NCI-H2081 treated with DMSO at 0.1 percent for 48 hours (cell line): ENCODE measurements at places on chromosomes 4 and X.

DNA sequence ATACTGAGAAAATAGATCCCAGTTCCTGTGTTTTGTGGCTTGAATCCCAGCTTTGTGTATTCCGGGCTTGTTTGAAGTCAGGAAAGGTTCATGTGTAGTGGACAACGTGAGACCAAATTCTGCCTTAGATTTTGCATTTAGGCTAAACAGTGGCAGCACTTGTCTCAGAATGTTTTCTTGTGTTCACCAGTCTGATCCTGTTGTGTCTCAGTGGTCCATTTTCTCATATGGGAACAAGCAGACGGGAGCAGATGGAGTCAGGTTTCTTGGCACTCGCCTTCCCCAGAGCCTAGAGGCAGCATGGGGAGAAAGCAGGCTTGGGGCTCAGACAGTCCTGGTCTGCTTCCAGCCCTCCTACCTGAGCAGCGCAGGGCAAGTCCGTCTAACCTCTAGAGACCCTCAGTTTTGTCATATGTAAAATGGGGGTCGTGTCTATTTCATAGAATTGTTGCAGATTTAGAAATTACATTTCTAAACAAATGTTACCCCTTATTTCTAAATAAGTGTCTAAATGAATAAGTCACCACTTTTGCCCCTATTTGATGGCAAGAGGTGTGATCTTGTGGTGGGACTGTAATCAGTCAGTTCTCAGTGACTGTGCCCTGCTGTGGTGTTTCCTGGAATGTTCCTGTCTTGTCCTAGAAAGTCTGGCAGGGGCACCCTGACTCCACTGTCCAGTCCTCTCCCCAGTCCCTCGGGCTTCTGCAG, 28.3 kb upstream of the MSANTD1 start:
- DNase-seq, result no peak

GRCh38 chr4:118014831-118015230, 19.5 kb upstream of the NDST3 start:
- DNase-seq, result no peak

GRCh38 chr4:158964728-158965124, 138.2 kb upstream of the RAPGEF2 start:
- DNase-seq, result no peak

DNA sequence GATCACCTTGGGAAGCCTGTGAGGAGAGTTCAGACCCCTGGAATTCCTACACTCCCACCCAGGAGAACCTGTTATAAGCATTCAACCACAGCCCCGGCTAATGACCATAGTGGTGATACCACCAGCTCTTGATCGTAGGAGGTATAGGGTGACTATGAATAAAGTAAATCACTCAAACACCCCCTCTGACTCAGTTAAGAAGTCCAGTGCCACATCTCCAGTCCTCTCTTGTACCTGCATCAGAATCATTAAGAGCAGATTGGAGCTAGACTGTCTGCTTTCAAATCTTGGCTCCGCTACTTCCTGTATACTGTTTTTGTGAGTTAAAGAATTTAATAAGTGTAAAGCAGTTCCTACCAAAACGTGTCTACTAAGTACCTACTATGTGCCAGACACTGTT, 565.1 kb upstream of the DIPK2B start:
- DNase-seq, result no peak

GRCh38 chrX:101191217-101191750, 28.3 kb upstream of the DRP2 start:
- DNase-seq, result no peak

DNA sequence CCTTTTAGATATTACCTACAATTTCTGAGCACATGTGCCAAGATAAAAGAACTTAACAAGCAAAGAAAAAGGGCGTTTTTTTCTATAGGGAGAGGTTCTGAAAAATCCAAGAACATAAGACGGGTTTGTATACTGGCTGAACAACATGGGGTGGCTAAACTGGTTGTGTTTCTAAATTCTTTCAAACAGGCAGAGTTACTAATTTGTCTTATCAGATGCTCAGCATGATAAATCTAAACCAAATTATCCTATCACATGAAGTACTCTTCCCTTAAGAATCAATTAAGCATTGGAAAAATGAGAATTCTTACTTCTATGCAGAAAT, 45.4 kb upstream of the PGM2 start:
- DNase-seq, result no peak

DNA sequence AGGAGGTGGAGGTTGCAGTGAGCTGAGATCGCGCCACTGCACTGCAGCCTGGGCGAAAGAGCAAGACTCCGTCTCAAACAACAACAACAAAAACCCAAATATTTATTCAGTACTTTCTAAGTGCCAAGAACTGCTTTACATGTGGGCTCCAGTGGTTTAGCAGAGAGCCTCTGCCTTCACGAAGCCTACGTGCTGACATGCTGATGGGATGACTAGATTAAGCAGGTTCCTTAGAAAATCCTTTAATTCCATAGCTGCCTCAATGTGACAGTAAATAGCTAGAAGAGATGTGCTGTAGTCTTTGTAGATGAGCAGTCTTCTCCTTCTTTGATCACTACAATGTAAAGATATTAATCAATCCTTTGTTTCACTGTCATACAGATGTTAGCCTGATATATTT, 49.6 kb downstream of the TAPT1 start:
- DNase-seq, result no peak
